Activated CD8-positive, alpha-beta memory T cell treated with anti-CD3 and anti-CD28 coated beads, Interleukin-2, amount 50 U/mL, for 48 hours (primary cell): ENCODE measurements at places on chromosomes 2 and 18.

DNA sequence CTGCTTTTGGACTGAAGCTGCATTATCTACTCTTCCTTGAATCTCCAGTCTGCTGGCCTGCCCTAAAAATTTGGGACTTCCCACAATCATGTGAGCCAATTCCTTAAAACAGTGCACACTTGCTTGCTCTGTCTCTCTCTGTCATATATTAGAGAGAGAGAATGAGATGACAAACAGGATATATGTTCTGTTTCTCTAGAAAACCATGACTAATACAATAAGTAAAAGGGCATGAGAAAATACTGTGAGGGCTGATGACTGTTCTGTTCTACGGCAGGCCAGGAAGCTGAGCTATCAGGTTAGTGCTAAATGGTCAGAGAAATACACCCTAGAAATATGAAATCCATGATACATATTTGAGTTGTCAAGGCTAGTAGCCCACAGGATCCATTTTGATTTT is 1896.8 kb upstream of the CELF4 start:
- no peak for DNase-seq

- no peak for DNase-seq
Measured at GRCh38 chr2:44324971-44325426, 36.3 kb downstream of the PREPL start.

DNA sequence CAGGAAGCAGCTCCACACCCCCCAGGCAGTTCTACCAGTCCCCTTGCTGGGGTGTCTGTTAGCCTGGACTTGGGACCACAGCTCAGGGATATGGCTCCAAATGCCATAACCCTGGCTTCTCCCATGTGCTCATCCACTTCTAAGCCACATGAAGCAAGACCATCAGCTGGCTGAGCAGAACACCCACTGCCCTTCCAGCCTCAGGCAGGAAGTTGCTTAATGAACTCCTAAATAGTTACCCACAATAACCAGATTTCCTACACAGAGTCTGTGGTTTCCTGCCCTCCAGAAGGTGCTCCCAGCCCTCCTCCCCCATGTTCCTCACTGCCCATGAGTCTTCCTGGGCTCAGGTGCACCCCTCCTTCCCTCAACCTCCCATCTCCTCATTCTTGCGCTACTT is 98.3 kb upstream of the EPC2 start:
- DNase-seq: no peak

GRCh38 chr2:9748577-9748976 is 94.7 kb upstream of the TAF1B start:
- DNase-seq: no peak

GRCh38 chr2:199441759-199442158 is 16.0 kb downstream of the SATB2 start:
- DNase-seq: no peak

DNA sequence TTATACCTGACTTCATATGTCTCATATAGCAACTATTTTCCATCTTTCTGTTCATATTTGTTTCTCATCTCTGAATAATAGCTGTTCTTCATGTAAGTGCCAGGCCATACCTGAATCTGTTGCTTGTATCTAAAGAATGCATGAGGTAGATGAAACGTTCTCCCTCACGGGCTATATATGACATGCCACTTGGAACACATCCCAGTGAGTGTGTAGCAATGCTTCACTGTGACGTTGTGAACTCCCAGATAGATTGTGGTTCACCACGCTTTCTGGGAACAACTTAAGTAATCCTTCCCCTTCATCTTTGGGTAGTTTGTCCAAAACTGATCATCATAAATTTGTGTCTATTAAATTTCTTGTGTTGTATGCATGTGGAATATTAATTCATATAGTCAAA is 60.1 kb downstream of the RDH14 start:
- no peak for DNase-seq

DNA sequence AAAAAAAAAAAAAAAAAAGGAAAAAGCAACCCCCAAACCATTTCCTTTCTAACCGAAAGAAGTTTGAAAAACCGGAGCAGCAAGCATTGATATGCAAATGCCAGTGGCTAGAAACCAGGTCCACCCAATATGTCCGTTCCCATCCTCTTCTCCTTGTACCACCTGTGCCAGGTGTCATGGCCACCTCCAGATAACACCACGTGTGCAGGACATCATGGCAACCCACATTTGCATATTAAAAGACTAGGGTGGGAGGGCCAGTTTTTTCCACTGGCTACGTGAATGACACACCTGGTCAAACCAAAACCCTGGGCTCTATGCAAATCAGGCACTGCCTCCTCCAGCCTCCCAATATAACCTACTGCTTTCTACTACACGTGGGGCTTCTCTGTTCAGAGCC is 303.3 kb upstream of the GULP1 start:
- no peak for DNase-seq

DNA sequence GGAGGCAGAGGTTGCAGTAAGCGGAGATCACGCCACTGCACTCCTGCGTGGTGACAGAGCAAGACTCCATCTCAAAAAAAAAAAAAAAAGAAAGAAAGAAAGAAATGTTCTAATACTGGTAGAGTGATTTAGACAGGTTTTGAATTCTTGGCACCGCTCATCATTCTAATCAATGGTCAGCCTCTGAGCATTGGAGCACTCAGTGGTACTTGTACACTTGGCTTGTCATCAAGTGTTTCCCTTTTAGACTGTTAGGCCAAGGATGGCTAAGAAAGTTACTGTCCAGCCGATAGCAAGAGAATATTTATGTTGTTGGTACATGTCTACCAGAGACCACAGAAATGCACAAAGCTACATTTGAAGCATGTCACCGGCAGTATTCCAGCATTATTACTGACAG is 444.1 kb upstream of the RAB12 start:
- no peak for DNase-seq

DNA sequence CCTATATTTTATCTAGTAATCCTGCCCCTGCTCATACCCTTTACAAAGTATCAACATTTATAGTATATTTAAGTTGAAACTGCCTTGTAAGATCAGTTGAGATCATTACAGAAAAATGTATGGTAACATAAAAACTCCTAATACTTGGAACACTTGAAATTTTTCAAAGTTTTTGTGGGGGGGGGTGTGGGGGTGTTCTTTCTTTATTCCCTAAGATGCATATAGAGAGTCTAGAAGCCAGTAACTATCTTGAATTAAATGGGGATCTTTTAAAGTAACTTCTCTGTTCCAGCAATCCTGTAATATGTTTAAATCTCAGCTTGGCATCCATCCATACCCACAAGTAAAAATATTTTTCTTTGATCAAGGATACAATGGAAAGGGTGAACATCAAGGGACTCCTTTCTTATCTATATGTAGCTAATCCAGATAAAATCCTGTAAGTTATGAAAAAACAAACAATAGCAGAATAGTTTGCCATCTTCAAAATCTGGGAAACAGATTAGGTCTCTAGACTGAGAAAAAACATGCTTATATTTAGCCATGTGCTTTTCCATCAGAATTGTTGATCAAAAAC is 455.3 kb downstream of the MEIS1 start:
- DNase-seq: no peak

- DNase-seq: no peak
Measured at GRCh38 chr2:237653776-237654558, 26.6 kb downstream of the LRRFIP1 start.

DNA sequence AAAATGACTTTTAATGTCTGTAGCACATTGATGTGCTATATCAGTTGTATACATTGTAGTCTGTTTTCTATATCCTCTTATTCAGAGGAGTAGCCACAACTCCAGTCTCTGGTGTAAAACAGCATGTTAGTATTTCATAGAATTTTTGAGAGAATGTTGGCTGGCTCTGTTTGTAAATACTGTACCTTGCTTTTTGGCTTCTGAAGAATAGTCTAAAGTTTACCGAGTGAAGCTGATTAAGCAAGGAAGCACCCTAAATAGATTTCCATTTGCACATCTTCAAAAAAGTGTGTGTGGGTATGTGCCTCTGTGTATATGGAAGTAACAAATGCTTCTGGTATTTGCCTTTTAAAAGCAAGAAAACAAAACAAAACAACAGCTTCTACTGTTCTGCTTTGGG is 50.5 kb downstream of the MAP4K4 start:
- no peak for DNase-seq

- DNase-seq: no peak
Measured at GRCh38 chr2:28403370-28403956, 10.8 kb downstream of the FOSL2 start.

GRCh38 chr2:40543381-40543780 is 91.5 kb upstream of the SLC8A1 start:
- no peak for DNase-seq

GRCh38 chr2:106963156-106963555 is 77.2 kb upstream of the ST6GAL2 start:
- no peak for DNase-seq

GRCh38 chr2:73036766-73037165 is 34.7 kb downstream of the SFXN5 start:
- no peak for DNase-seq

DNA sequence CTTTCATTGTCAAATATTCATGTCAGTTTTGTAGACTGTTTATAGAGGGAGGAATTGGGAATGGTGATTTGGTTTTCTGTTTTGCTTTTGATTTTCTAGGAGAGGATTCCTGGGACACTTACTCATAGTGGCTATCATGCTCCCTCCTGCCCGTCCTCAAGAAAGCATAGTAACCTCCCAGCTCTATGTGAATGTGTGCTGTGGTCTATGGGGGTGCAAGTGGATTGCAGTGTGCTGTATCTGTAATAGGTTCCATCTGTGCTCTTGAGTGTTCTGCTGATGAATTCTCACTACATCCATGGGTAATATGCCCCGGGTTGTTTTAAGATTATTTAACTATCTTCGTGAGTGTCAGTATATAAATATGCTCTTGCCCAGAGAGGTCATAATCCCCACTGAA is 811.3 kb downstream of the CNTNAP5 start:
- no peak for DNase-seq
